ELF-1 (cell line): ENCODE measurements at places on chromosomes 2 and 18.
A peak's percentile ranks its signal among the peaks of the same experiment; 100 is the strongest.

- DNase-seq, result no peak
Measured at GRCh38 chr2:127721978-127722355, 20.7 kb downstream of the SFT2D3 start.

DNA sequence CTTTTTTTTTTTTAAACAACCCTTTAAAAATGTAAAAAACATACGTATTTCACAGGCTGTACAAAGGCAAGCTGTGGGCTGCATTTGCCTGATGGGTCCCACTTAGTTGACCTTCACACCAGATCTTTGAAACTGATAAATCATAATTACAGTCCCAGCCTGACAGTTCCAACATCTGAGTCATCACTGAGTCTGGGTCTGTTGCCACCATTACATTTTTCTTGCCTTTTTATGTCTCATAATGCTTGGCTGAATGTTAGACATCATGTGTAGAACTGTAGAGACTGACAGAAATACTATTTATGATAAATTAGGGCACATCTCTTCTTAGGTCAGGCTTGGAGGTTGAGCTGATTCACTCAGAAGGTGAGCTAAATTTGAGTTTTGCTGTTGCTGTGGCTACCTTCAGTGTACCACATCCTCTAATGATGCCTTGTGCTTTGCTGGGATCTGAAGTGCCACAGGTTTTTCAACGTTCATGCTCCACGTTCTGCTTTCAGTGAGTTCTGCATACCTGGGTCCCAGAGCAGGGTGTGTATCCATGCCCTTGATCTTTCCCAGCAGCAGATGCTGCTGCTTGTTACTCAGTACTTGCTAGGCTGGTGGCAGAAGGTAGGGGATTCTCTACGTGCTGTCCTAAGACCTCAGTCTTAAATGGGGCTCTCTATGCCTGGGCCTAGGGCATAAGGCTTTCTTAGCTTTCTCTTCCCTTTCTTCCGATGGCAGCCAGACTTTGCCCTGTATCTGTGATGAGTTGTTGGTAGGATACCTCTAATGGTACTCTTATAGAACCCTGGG is 160.6 kb upstream of the SMAD7 start:
- DNase-seq, result no peak

GRCh38 chr2:237995036-237995435 is 28.2 kb downstream of the UBE2F start:
- peak; percentile 42 for DNase-seq

DNA sequence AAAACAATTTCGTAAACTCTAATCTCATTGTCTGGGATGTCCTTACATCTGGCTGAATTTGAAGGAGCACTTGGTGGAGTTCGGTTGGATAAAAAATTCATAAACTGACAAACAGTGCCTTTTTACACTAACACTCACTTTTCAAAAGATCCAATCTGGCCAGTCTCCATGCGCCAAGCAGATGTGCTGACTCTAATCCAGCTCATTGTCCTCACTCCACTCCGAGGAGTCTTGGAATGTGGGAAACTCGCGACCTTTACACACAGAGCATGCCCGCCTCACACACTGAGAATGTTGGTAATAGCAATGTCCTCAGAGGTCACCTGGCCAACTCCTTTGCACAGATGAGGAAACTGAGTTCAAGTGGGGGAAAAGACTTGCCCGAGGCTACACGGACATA is 66.8 kb downstream of the XDH start:
- DNase-seq, result peak; percentile 27

DNA sequence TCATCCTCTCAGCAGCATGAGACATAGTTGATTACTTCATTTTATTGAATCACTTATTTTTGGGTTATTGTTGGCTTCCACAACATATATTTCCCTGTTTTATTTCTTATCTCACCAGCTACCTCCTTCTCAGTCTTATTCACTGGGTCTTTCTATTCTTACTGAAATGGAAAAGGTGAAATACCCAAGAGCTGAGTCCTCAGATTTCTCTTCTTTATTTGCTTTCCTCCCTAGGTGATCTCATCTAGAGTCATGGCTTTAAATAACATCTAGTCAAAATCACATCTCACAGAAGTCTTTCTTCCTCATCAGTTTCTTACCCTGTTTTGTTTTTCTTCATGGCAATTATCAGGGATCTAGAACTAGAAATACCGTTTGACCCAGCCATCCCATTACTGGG is 105.0 kb upstream of the RBBP8 start:
- no peak for DNase-seq

DNA sequence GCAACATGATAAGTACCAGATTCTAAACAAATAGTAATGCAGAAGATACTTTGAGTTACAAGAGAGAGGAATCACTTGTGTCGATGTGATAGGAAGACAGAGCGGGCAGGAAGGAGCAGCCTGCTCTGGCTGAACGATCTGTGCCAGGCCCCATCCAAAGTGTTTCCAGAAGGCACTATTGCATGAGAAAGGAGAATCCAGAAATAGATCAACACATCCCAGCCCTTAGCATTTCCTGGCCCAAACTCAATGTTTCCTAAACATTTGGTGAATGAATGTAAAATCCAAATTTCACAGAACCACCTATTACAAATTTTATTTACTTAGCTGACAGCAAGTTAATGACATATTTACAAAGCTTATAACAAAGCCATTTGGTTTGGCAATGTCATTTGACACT is 257.2 kb downstream of the TXNL1 start:
- DNase-seq, result no peak

DNA sequence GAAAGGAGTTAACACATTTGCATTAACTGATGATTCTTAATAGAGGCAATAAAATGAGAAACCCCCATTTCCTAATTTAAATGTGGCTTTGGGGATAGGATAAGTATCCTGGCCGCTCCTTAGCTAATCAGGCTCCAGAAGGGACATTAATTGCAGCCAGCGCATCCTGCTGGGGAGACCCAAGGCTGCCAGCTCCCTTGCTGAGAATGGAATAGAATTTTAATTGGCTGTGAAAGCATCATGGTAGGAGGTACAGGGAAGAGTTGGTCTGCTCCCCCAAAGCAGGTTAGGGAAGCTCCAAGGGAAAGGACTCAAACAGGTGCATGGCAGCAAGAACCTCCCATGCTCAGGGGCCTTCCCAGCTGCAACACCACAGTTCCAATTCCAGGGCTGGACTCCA is 71.4 kb downstream of the MARCHF4 start:
- no peak for DNase-seq

DNA sequence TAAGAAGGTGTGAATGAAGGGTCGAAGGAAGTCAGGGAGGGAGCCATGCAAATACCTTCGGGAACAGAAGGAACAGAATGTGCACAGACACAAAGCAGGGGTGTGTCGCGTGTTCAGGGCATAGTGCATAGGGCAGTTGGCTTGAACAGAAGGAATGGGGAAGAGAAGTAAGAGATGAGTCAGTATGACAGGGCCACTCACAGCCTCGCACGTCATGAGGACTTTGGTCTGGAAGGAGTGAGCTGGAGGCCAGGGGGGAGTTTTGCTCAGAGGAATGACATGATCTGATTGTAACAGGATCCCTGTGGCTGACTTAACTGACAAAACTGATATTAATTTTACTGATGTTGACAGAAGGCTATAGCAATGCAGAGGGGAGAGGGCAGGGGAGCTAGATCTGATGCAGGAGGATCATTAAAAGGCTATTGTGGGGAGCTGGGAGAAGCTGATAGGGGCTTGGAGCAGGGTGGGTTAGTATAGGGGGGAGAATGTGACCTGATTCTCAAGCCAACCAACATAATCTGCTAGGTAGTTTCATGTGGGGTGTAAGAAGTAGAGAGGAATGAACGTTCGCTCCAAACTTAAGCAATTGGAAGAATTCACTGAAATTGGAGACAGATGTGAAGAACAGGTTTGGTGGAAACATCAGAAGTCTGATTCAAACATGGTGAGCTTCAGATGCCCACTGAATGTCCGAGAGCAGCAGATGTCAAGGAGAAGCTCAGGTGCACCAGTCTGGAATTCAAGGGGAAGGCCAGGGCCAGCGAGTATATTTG is 60.4 kb upstream of the COPS8 start:
- no peak for DNase-seq

- DNase-seq, result no peak
Measured at GRCh38 chr2:184562532-184562931, 35.8 kb upstream of the ZNF804A start.

DNA sequence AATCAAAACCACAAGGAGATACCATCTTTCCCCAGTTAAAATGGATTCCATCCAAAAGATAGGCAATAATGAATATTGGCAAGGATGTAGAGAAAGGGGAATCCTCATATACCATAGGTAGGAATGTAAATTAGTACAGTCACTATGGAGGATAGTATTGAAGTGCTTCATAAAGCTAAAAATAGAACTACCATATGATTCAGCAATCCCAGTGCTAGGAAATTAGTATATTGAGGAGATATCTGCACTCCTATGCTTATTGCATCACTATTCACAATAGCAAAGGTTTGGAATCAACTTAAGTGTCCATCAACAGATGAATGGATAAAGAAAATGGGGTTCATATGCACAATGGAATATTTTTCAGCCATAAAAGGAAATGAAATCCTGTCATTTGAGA is 251.2 kb downstream of the ZNF804A start:
- no peak for DNase-seq

DNA sequence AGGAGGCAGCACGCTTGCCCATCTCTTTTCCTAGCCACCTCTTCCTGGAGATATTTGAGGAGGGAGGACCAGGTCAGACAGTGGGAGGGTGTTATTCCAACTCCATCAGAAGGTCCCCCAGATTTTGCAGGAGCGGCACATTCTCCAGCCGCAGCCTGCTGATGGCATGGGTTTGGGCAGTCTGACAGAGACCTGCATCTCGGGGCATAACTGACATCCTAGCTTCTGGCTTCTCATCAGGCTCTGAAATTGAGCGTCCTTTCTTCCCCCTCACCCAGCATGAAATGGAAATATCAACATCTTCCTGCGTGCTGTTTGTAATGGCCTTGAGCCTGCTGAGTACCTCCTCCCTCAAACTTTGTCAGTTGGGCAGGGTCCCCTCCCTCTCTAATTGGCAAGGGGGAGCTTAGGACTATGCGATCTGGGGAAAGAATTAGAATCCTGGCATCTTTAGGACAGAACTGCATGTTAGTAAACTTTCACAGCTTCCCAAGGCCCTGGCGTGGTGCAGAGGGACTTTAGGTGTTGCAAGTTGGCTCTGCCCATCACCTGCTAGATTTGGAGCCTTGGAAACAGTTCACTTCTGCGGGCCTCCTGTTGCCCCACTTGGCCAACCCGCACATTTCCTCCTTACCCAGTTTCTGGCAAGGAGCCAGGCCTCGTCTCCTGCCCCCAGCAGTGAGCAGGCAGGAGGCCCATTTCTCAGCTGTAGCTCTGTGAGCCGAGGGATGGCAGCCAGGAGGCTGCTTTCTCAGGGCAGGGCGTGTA is 2.2 kb downstream of the ITM2C start:
- peak; percentile 26 for DNase-seq
